ENCODE measurements at places on chromosomes 3 and 15.

DNA sequence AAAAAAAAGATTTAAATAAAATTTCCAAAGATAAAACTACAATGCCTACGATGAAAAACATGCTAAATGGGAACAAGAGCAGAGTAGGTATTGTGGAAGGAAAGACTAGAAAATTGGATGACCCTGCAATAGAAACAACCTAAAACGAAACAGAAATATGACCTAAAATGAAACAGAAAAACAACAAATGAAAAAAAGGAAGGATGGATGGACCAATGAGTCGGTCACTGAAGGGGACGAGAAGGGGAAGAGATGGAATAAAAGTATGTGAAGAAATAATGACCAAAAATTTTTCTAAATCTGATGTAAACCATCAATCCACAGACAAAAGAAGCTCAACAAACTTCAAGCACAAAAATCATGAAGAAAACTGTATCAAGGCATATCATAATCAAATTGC is 44.8 kb downstream of the TBC1D2B start:
- no peak for DNase-seq

- no peak for DNase-seq
Observed at GRCh38 chr15:71437919-71438318, 322.6 kb downstream of the THSD4 start.

- DNase-seq: no peak
Observed at GRCh38 chr3:6354653-6355052, 506.3 kb upstream of the GRM7 start.

GRCh38 chr3:101950985-101951733 is 101.8 kb downstream of the NFKBIZ start:
- no peak for DNase-seq

DNA sequence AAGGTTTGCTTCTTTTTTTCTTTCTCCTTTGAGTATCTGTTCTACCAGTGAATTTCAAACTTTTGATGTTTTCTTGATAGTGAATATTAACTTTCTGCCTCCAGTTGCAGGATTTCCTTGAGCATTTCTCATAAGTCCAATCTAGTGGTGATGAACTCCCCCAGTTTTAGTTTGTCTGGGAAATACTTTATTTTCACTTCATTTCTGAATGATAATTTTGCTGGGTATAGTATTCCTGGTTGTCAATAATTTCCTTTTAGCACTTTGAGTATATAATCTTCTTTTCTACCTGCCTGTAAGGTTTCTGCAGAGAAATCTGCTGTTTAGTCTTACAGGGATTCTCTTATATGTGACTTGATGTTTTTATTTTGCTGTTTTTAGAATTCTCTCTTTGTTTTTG is 21.0 kb downstream of the TPRG1 start:
- no peak for DNase-seq

DNA sequence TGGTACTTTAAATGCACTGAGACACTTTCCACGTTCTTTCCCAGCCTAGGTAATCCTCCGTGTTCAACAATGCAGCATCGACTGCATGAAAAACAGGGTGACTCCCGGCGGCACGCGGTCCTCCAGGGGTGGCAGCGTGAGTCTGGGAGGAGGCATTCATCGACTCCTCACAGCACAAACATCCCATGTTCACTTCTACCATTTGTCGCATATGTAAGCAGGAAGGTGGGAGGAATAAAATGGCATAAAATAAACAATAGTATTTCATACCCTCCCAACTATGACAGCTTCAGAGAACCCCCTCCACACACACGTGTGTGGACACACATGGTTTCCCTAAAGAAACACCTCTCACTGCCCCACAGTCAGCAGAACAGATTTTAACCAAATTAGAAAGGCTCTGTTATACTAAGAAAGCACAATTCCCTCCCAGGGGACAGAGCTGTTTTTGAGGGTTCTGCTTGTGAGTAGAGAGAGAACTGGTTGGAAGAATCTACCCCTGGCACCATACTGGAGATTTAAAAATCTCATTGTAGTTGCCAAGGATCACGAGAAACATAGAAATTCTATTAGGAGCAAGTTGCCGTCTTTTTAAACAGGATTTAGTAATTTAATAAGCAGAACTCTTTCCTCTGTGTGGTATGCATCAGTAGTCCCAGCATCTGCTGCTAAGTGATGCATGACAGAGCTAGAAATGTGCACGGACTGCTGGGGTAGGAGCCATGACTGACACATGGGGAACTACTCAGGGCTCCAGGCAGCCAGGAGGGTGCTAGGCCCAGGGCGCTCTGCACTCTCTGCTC is 6.0 kb downstream of the FAM43A start:
- peak; percentile 30 for DNase-seq

GRCh38 chr3:168885028-168885427 is 778.5 kb downstream of the MECOM start:
- DNase-seq: peak; percentile 66

DNA sequence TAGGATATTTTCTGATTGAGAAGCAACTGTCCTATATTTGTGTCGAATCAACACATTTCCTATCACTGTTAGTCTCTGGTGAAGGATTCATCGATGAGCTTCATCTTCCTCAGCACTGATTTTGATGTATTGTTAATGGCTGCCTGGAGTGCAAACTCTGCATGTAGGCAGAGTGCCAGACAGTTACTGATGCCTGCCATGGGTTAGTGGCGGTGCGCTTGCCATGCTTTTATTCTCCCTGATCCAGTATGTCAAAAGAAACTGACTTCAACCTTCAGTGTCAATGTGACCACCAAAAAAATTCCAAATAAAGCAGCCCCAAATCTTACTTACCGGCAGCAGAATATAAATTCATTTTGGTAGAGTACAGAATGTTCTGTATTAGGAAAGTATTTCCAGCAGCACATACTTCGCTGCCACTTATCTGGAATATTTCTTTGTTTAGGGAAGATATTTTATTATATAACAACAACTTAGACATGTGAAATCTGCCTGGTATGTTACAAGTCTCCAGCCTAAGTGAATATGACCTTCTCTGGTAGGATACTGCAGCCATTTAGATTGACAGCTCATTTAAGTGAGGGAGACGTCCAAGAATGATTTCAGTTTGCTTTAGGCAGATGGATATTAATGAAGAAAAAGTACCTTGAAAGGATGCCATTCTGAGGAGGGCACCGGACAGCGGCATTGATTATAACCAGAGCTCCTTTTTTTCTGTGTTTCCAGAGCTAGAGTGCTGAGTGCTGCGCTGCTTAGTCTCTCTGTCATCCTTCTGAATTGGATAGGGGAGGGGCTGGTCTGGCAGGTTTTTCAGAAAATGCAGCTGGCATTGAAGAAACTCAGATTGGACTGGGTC is 59.9 kb downstream of the ARHGEF26 start:
- DNase-seq: no peak

DNA sequence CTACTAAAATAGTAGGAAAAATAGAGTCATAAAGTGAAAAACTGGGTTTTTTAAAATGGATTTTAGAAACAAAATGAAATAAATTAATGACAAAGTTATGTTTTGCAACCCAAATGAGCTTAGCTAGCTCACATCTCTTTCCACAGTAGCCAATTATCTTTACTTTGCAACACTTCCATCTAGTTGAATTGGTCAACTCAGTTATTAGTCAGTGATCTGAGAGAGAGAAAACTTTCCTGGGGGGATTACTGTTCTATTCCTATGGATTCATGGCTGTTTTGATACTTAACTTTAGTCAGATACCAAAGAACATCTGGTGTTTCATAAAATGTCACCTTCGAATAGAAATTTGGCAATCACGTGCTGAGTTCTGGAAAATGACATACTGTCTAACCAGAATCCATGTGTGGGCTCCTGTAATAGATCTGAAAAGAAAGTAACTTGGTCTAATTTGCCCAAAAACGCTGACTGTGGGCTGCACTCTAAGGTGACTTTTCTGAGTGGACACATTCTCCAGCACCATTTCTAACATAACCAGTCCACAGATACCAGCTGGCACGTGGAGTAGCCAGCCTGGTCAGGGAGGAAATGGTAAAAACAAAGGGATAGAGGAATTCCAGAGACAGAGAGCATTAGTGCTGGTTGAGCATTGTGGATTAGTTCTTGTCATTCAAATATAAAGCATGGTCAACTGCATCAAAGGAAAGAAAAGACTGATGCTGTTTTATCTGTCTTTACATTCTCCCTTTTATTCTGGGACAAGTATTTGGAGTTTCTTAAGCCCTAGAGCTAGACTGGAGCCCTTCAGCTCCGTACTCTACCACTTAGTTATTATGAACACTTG is 45.2 kb upstream of the CCDC80 start:
- no peak for DNase-seq

DNA sequence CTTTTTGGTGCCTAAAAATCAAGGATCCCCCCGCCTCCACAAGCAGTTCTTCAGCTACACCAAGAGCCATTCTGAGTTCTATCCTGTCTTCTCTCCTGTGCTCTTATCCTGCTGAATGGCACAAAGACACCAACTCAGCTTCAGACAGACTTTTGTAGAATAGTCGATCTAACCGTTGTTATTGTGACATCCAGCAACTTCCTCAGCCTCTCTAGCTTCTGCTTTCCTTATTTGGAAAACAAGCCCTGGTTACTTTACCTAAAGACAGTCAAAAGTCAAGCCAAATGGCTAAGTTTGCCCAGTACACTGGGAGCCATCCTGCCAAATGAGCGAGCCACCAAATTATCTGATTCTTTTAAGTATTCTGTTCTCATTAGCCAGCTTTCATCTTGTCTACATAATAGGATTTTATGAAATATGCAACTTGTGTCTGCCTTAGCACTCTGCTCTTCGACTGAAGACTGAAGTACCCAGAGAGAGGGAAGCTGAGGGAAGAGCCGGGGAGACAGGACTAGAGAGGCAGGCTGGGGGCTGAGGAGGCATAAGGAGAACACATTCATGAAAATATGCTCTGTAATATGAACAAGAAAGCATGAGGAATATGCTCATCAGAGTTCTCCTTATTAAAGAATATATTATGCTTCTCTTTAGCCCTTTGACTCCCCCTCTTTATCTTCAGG is 35.1 kb downstream of the LYZL4 start:
- DNase-seq: no peak

- no peak for DNase-seq
Observed at GRCh38 chr3:13684350-13684749, 135.4 kb downstream of the FBLN2 start.

GRCh38 chr15:58070801-58071418 is 5.4 kb upstream of the ALDH1A2 start:
- DNase-seq: peak; percentile 66

DNA sequence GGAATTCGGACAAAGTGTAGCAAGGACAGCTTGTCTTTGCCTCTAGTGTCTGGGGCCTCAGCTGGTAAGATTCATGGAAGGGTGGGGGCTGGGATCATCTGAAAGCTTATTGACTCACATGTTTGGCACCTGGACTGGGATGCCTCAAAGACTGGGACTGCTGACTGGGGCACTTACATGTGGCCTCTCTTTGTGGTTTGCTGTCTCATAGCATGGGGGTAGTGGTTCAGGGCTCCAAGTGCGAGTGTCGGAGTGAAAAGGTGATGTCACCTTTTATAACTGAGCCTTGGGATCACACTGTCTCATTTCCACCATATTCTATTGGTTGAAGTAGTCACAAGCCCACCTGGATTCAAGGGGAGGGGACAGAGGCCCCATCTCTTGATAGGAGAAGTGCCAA is 6.8 kb downstream of the MFSD1 start:
- peak; percentile 91 for DNase-seq

- no peak for DNase-seq
Observed at GRCh38 chr15:57747206-57747896, 40.8 kb downstream of the POLR2M start.

Data from fibroblast of skin of right biceps (primary cell).